ENCODE measurements at places on chromosomes 5 and 9. TPM values are rescaled to one million over a fixed set of nuclear protein-coding genes. Genes with fewer than 3 reads are reported as not detected.

Gene PCDHGB4
- 4.8 TPM for total RNA-seq

Gene CACNA1B
- total RNA-seq, result 0.10 TPM

Gene MRRF
- 27.7 TPM for total RNA-seq

Gene DMGDH
- total RNA-seq, result 3.6 TPM

- no peak for DNase-seq
Observed at GRCh38 chr5:135106610-135107471, 72.8 kb upstream of the PITX1 start.

DNA sequence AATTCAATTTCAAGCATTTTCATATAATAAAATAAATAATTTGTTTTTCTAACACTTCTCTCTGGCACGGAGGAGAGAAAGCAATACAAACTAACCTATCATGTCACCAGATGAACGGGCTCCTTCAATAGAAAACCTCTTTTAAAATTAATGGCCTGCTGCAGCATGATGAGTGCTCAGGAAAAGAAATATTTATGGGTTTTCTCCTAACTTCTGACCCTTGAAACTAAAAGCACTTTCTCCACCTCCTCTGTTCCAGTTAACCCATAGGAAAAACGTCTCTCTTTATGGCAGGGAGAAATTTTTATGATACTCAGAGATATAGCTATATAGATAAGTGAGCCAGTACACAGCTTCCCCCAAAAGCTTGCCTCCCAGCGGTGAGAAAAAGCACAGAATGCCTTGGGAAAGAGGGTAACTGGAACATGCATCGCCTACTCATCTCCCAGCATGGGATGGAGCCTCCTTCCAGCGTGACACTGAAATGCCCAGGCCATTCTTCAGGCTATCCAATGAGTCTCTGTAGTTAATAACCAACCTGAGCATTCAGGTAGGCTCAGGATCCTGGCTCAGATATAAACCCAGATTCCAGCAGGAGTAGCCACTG is 963.0 kb upstream of the DMAC1 start:
- no peak for DNase-seq

- no peak for DNase-seq
Observed at GRCh38 chr5:76735762-76736545, 20.0 kb downstream of the F2R start.

- DNase-seq, result no peak
Observed at GRCh38 chr9:109821711-109822110, 41.7 kb downstream of the PALM2AKAP2 start.

- DNase-seq, result no peak
Observed at GRCh38 chr5:127447827-127448226, 69.6 kb upstream of the PRRC1 start.
